Activated CD4-positive, CD25-positive, alpha-beta regulatory T cell treated with anti-CD3 and anti-CD28 coated beads, Interleukin-2, amount 50 U/mL, for 24 hours (primary cell): ENCODE measurements at places on chromosomes 1 and 21.

DNA sequence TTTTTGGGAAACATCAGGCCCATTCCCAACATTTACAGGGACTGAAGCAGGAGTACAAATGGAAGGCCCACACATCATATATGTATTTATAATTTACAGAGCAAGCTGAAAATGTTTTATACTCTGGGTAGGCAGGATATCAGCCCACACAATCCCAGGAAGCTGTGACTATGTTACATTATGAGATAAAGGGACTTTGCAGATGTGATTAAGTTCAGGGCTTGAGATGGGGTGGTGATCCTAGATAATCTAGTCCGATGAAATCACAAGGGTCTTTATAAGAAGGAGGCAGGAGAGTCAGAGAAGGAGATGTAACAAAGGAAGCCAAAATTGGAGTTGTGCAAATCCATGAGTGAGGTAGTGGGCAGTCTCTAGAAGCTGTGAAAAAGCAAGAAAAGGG lies 160.5 kb downstream of the PDE4B start:
- ATAC-seq, result no peak

DNA sequence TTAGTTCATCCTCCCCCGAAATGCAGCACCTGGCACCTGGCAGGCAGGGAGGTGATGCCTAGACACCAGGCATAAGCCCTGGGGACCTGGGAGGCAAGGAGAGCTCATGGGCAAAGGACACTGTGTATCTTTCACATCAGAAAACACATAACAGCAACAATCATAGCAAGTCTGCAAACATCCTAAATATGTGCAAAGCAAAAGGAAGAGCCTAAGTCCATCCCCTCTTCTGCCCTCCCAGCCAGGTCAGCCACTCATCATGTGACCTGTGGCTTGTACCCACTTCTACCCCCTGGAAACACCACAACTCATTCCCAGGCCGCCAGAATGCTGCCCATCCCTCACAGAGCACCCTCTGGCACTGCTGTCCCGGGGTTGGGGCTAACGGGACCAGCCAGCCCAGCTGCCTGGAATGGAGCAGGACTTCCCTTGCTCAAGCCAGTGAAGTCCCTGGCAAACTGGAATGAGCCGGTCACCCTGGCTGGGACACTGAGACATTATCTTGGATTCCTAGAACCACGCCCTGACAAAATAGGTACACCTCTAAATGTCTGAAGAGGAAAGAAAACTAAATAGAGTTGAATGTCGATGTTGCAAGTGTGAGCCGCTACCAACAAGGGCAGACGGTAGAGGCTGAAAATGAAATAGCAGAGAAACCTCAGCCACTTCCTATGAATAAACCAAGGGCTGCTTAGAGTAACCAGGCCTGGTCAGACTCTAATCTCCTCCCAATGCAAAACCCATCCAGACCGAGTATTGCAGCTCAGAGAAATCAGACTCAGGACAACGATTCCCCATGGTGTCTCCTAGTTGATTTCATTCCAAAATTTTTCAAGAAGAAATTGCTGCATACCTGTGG lies 29.4 kb downstream of the TMPRSS2 start:
- no peak for ATAC-seq

GRCh38 chr21:17818186-17819113 lies 706 bp downstream of the C21orf91 start:
- peak; percentile 4 for ATAC-seq

GRCh38 chr21:45581322-45581712 lies 39.1 kb upstream of the SLC19A1 start:
- no peak for ATAC-seq

- peak; percentile 63 for ATAC-seq
These were observed at the start of gene SYTL1 for GRCh38 chr1:27341525-27342252. Gene SYTL1, plus strand, starts transcription at chr1:27342022. Its CDS starts 3,313 bp downstream, at chr1:27345335.

DNA sequence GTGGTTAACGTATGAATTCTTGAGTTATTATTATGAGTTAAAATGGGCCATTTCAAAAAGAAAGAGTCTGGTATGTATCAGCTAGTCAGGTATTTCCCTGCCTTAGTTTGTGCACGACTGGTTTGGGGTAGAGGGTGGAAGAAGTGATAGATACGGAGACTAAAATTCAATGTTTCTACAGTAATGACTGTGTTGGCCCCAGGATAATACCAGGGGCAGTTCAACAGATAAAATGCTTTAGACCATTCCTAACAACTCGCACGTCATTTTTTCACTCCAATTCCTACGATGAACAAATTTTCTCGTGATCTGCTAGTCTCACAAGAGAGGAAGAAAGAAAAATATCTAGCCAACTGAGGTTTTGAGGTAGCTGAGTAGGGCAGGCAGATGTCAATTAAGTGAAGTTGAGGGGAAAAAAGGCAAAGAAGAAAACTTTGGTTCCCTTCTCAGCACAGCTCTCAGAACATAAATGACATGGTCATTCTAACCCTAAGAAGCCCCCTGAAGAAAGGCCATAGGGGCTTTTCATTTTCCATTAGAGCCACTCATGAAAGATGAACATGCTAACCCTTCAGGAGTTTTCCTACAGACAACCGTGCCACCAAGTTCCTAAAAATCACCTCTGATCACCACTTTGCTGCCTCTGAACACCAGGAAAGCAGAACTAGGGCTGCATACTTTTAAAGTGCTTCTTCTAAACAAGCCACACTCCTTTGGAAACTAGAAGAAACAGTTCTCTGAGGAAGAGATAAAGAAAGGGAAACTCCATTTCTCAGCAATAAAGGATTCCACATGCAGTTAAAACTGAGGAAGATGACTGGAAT lies 5.6 kb downstream of the MCOLN2 start:
- ATAC-seq, result peak; percentile 18

DNA sequence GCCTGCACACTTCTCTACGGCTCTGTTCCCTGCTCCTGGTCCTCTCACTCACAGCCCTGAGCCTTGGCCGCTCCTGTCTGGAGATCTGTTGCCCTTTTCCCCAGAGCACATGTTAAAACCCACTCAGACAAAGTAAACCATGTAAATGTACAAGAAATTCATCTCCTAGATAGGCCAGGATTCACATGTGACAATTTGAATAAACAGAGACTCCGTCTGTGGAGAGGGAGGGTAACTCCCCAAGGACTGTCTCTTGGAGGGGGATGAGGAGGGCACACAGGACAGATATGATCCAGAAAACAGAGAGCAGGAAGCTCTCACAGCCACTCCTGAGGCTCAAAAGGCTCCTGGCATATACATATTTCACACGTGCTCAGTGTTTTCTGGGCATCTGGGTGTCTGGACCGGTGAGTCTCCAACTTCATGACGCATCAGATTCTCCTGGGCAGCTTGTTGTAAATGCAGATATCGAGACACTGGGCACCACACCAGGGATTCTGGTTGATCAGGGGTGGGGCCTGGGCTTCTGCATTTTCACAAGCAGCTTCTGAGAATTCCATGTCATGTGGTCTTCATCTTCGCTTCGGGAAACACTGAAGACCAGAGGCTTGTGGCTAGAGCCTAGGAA lies 6.4 kb upstream of the KAZN start:
- no peak for ATAC-seq

DNA sequence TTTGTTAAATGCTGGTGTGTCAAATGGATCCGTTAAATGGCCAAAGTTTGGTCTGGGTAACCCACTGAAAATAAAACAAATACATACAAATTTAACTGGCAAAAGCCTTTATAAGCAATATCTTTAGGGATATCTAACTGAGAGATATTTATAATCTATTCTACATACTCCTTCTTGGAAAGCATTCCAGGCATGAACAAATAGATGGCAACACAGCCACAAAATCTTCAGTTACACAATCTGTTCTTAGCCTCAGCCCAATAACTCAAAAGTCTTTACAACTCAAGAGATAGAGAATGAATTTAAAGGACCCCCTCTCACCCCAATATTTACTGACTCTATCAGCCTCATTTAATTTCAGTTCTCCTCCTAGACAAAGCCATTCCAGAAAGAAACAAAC lies 58.7 kb downstream of the NRDC start:
- ATAC-seq, result no peak

DNA sequence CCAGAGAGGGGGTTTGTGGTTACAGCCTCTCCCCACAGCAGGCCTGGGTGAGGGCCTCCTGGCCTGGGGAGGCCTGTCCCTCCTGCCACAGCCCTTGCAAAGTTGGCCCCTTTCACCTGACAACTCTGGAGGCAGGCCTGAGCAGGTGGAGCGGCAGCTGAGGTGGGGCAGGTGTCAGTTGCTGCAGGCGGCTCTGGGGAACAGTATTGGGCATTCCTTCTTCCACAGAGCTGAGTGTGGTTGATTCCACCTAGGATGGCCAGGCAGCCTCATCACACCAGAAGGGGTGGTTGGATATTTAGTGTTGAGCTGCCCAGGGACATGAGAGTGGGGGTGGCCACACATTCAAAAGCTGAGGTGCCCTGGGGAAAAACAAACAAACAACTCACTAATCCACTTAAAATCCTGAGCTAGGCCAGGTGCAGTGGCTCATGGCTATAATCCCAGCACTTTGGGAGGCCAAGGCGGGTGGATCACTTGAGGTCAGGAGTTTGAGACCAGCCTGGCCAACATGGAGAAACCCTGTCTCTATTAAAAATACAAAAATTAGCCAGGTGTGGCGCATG lies 31.1 kb downstream of the PIGP start:
- ATAC-seq, result no peak

DNA sequence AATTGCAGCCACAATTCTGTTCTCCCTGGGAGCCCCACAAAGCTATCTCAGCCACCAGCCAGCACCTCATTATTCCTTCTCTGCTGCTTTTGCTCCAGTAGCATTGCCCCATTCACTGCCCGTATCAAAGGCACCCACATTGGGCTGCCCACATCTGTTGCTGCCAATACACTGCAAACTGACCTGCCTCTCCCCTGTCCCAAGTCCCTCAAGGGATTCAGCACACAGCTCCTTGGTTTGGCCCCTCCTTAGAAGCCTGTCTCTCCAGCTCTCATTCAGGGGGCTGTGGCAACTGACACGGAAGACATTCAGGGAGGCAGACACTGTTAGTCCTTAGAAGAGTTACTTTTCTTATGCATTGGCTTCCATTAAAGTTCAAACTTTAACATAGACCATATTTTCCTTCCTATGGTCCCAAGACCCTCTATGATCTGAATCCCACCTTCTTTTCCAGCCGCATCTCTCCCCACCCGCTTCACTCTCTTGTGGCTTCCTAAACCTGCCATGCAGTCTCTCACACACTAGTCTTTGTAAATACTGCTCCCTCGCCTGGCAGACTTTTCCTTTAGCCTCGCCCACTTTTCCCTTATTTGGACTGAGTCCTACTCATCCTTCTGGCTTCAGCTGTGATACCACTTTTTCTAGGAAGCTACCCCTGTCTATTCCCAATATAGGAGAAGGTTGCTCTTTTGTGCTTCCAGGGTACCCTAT lies 19.3 kb upstream of the KLHDC8A start:
- no peak for ATAC-seq

DNA sequence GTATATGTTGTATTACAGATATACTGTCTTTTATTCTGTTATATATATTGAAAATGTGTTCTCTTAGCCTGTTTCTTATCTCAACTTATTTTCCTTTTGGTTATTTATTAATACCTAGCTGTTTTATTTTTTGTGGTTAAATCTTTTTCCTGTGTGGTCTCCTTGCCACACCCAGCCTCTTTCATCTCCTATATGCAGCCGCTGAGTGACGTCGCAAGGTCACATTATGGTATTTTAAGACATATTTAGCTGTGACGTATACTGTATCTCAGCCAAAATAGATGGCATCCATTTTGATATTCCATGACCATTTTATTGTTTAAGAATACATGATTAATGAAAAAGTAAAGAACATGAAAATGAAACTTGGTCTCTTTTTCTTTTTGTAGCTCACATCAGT lies 29.1 kb downstream of the CENPF start:
- peak; percentile 36 for ATAC-seq

GRCh38 chr1:111139324-111139955 lies 453 bp downstream of the DRAM2 start:
- peak; percentile 59 for ATAC-seq

DNA sequence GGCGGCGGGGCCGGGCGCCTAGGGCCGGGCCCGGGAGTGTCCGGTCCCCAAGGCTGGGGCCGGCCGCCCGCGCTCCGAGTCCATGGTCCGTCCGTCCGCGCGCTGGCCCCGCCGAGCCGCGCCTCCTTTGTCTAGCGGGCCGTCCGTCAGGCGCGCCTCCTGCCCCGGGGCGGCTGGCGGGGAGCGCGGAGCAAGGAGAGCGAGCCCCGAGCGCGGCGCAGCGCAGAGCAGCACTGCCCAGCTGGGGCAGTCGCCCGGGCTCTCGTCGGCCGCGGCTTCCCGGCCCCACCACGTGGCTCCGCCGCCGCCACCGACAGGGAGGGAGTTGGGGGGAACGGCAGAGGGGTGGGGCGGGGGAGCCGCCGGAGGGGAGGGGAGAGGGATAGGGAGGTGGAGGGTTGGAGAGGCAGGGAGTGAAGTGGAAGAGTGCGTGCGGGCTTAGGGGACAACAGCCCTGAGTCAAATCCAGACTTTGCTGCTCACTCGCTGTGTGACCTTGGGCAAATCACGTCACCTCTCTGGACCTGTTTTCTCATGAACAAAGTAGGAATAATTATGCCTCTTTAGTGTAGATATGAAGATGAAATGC lies at the start of gene NKAIN1:
Gene NKAIN1 (minus strand): TSS at position 235 of the 589 bp plus-strand sequence. CDS start 340 bp downstream, outside the sequence.
- ATAC-seq, result no peak

DNA sequence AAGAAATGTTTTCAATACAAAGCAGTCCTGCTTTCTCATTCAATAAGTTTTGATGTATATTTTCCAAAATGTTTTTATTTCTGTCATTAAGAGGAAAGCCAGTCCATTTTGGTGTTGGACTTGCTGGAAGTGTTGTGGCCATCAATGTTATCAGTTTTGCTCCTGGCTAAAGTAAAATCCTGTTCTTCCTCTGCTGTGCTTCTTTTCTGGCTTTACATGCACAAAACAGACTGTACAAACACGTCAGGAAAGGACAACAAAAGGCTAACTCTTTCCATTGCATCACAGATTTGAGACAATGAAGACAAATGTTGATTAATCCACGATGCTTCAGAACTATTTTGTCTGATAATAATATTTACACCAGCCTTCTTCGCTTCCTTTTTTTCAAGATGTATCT lies 735.4 kb downstream of the LTN1 start:
- no peak for ATAC-seq

DNA sequence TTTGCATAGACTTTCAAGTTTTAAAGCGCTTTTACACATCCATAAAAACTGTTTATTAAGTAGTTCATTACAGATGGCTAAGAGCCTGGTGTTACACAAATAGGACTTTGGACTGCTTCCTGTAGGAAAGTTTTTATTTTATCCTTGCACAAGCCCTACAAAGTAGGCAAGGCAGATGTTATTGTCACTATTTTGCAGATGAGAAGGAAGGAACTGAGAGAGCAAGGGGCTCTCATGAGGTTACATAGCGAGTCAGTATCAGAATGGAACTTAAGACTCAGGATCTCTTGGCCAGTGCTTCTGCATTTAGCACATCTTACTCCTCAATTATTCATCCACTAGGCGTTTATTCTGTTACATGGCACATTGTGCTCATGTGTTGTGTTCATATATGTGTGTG lies 2.6 kb upstream of the MAPKAPK2 start:
- no peak for ATAC-seq
